Esophagus muscularis mucosa (tissue), 4 donors: ENCODE measurements at places on chromosomes 11 and 22. TPM values are rescaled to one million over a fixed set of nuclear protein-coding genes. Genes with fewer than 3 reads are reported as not detected.

MPEG1 gene
- total RNA-seq = 10.1 TPM

DNA sequence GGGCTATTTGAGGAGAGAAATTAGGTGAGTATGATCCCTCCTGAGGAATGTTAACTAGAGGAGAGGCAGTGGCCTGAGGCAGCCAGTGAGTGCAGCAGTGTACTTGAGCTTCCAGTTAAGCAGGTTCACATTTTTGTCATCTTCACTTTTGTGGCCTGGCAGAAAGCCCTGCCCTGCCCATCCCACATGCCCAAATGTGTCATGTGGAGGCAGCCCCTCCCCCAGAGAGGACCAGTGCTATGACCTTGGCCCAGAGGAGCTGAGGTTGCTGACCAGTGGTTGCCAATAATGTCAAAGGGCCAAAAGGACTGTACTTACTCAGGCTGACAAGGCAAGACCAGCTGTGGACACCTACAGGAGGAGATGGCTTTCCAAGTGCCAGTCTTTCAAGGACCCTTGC lies 17.6 kb upstream of the GRK2 start:
- no peak for DNase-seq

- no peak for DNase-seq
Measured at GRCh38 chr11:41803895-41804294, 344.4 kb upstream of the LRRC4C start.

- DNase-seq = no peak
Measured at GRCh38 chr11:44096360-44097185, 1.1 kb downstream of the EXT2 start.

DNA sequence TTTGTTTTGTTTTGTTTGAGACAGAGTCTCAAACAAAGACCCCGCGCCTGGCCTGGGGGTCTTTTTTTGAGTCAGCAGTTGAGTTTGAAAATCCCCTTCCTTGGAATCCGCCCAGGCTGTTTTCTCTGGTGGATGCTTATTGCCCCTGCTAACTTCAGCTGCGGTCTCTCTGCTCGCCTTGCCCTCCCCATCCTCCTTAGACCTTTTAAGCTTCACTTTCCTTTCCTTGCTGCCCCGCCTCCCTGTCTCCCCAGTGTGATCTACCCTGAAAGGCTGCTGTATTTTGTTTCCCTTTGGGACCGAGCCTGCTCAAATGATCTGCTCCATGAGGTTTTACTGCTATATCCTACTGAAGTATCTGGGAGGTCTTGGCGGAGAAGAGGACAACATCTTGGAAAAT lies 2.5 kb downstream of the USP18 start:
- DNase-seq = no peak

PKP3 gene
- 0.19 TPM for total RNA-seq

ALG9 gene
- total RNA-seq = 24.1 TPM

DNA sequence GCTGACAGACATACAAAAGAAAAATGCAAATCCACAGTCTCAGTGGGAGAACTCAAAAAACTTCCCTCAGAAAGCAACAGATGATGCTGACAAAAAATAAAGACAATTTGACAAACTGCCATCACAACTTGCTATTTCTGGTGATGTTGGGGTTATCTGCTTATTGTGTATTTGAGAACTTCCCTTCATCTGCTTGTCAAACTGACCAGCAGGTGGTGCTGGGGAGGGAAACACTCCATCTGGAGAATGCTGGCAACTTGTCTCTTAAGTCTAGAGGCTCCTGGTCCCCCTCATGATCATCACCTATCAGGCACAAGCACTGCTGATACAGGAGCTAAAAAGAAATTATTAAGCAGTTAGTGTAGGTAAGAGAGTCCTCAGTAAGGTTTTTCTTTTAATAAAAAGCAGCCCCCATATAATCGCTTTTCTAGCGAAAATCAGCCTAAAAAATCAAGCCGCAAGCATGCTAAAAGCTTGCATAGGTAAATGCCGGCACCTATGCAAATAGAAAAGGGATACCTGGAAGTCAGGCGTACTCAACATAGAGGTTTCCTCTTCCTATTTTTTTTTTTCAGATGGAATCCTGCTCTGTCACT lies 9.8 kb upstream of the FAM111B start:
- no peak for DNase-seq

DNA sequence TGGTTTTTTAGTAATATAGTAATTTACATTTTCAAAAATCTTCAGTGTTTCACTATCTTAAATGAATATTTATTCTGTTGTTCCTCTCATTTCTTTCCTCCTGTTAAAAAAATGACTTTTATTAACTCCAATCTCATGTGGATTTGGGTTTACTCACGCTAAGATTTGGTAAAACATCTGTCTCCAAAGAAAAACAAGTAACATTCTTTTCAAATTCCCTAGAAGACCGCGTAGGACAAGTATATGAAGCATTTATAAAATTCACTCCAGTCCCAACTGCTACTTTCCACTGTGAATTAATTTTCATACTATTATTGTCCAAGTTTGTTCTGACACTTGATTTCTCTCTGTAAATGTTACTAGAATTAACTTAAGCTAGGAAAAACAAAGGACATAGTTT lies 26.2 kb downstream of the SBF2 start:
- DNase-seq = no peak

GRCh38 chr22:42780070-42780540 lies 59.4 kb upstream of the A4GALT start:
- DNase-seq = no peak

DNA sequence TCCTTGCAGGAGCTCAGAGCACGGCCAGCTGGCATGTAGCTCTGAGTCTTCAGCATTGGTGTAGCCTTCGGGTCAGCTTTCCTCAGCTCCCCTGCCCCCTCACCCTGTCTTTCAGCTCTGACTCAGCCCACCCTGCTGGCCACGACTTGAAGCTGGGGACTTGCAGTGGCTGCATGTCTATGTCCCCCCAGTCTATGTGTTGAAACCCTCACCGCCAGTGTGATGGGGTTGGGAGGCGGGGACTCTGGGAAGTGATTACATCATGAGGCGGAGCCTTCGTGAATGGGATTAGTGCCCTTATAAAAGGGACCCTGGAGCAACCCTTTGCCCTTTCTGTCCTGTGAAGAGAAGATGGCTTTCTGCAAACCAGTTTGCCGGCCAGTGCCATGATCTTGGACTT lies 111.1 kb downstream of the CTTN start:
- DNase-seq = no peak

BDNF gene
- total RNA-seq = 0.23 TPM

DNA sequence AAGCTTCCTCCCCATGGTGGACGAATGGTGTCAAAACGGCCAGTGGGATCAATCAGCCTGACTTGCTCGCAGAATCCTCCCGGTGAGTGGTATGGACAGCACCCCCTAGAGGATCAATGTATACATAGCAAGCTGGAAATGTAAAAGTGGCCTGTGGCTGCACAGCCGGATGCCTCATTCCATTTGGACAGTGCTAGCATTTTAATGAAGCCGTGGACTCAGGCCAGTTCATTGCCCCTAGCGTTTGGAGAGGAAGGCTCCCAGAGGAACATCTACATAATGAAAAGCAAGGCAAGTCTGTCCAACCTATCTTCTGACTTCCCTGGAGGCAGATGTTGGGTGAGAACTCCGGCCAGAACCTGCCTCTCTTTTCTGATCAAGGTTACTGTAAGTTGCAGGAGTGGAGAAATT lies 942.3 kb downstream of the NTM start:
- no peak for DNase-seq

- no peak for DNase-seq
Measured at GRCh38 chr11:14687943-14688627, 44.5 kb downstream of the PDE3B start.

DNA sequence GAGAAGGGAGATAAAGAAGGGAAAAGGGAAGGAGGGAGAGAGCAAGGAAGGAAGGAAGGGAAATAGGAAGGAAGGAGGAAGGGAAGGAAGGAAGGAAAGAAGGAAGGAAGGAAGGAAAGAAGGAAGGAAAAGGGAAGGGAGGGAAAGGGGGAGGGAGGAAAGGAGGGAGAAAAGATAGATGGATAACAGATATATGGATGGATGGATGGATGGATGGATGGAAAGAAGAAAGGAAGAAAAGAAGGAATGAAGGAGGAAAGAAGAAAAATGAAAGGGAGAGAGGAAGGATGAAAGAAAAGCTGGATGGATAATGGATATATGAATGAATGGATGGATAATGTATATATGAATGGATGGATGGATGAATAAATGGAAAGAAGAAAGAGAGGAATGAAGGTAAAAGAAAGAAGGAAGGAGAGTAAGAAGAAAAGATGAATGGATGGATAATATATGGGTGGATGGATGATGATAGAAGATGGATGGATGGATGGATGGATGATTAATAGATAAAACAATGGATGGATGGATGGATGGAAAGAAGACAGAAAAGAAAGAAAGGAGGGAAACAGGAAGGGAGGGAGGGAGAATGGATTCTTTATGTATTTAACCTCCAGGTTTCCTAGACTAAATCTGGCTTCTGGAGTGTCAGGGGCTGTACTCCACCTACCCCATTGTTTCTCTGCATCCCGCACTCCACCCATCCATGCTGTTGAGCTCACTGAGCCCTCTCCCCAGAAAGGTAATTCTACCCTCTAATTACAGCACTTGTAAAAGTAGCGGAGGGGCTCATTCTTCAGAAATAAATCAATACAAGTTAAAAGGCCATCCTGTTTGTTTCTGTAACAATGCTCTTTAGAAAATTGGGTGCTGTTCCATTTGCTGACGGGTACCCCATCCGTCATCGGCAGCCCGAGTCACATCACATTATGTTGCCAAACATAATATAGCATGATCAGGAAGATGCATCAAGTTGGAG lies 506.1 kb downstream of the MIAT start:
- no peak for DNase-seq

DNA sequence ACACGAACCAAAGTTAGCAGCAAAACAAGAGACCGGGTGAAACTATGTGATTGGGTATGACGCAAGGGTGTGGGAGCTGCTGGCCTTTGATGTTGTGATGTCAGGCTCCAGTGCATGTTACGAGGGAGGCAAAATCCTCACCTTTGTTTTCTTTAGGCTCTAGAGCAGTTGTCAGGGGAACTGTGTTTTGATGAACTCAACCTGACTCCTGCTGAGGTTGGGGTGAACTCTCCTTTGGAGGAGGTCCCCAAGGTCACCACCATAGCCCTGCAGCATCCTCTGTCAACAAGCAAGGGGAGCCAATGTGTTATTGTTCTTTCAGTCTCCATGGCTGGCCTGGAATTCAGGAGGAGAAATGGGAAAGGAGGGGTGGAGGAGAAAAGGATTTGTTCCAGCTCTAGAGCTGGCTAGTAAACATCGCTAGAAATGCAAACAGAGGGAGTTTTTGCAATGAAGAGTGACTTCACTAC lies 33.8 kb downstream of the RASSF10 start:
- peak; percentile 50 for DNase-seq

- DNase-seq = no peak
Measured at GRCh38 chr22:35604621-35605368, 12.3 kb downstream of the MB start.

DNA sequence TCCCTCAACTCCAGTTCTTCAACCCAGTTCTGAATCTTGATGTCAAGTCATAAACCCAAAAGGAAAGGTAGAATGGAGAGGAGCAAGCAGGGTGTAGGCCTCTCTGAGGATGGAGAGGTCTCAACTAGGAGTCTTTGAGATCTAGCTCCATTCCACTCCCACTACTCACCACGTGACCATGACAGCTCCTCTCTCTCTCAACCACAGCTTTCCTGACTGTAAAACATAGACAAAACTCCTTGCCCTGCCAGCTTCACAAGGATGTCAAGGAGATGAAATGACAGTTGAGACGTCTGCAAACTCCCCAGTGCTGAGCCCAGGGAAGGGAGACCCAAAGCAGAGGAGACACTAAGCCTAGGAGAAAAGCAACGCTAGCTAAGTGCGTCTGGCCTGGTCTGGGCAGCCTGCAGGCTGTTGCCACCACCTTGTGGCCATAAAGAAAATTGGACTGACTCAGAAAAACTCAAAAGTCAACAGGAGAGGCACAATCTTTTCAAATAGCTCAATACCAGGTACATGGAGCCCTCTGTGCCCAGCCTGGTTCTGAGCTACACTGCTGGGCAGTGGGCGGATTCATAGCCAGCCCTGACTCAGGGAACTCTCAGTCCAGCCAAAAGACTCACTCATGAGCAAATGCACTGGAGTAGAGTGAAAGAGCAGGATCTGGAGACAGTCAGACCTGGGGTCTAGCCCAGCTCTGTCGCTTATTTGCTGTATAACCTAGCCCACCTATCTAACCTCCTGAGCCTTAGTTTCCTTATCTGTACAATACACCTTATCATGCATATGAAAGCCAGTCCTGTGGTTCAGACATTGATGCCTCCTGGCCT lies 3.4 kb downstream of the CLPB start:
- no peak for DNase-seq

DNA sequence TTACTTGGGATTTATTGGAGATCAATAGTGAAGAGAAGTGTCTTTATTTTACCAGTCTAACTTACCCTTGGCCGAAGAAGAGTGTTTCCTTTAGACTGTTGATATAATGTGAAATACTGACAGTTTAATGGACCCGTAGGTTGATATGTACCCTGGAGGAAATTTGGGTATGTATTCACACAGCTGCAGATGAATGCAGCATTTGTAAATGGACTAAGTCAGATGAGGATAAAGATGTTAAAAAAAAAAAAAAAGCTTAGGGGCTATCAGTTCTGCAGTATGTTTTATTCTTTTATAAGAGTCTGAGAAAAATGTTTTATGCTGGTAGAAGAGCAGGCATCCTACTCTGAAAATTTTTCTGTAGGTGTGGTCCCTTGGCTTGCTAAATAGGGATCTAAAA lies 2.7 kb downstream of the REXO2 start:
- DNase-seq = no peak

- DNase-seq = no peak
Measured at GRCh38 chr11:78688460-78688859, 113.8 kb upstream of the NARS2 start.

KCNK4 gene
- not detected for total RNA-seq

TYR gene
- not detected for total RNA-seq

- no peak for DNase-seq
Measured at GRCh38 chr22:39707816-39708215, 137.3 kb downstream of the CACNA1I start.

DNA sequence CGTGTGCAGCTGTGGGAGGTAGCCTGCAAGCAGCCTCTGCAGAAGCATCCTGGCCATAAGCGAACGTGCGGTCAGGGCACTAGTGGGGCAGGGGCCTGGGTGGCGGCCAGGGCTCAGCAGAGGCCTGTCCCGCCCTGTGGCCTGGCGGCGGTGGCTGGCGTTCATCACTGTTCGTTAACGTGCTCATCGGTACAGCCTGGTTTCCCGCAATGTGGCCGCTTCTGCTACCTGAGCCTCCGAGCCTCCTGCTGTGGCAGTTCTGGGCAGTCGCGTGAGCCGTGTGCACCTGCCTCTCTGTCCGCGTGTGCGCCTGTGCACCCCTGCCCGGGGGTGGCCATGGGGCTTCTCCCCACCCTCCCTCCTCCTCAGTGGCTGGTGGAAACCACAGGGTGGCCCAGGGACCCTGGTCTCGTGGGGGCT lies 117.9 kb downstream of the KCNQ1OT1 start:
- DNase-seq = no peak

MS4A3 gene
- not detected for total RNA-seq

SCN3B gene
- 0.42 TPM for total RNA-seq

MMP12 gene
- not detected for total RNA-seq
